ENCODE measurements at places on chromosomes 1 and 21. TPM values are rescaled to one million over a fixed set of nuclear protein-coding genes. Genes with fewer than 3 reads are reported as not detected.

- no peak for DNase-seq
Observed at GRCh38 chr1:154499446-154499845, 2.6 kb upstream of the TDRD10 start.

- DNase-seq = no peak
Observed at GRCh38 chr1:229156872-229157271, 114.0 kb upstream of the RAB4A start.

- peak; percentile 79 for DNase-seq
Observed at GRCh38 chr1:159009704-159010361, at the start of gene IFI16. IFI16 (plus strand) TSS chr1:159009907; CDS start chr1:159014681, 4,774 bp downstream.

GRCh38 chr21:30580132-30580531, 10.1 kb downstream of the KRTAP22-2 start:
- DNase-seq = no peak

Gene KLHDC7A
- polyA plus RNA-seq = not detected

Gene CYP4B1
- 0.14 TPM for polyA plus RNA-seq

Gene SON
- polyA plus RNA-seq = 219 TPM

Gene S100A12
- 0.53 TPM for polyA plus RNA-seq
